NCI-H1092 (cell line): ENCODE measurements at places on chromosomes 3 and 15.

DNA sequence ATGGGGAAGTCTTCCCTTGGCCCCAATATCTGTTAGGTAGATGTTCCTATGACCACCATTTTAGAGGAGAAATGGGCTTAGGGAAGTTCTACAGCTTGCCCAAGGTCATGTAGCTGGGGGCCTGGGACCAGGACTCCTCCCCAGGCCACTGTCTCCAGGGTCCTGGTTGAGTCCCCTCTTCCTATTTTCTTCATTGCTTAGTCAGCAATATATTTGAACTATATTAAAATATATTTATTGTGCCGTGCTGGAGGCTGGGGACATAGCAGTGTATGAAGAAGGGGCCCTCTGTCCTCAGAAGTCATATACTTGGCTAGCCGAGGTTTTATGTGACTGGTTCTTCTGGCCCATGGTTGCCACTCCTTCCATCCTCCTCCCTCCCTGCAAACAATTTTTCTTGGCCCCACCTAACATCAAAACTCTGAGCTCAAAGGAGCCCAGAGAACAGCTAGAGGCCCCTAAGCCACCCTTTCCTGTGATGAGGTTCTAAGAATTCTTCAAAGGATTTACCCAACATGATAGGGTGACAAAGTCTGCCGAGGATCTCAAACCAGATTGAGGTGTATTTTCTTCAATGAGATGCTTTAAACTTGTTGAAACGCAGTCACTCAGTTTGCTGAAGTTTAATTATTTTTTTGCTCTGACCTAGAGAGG, 121.2 kb upstream of the RASGRP1 start:
- DNase-seq, result no peak

- DNase-seq, result no peak
These were observed 168.2 kb upstream of the NR2F2 start for GRCh38 chr15:96162322-96162721.

GRCh38 chr3:30352410-30353318, 253.7 kb upstream of the TGFBR2 start:
- DNase-seq, result no peak

DNA sequence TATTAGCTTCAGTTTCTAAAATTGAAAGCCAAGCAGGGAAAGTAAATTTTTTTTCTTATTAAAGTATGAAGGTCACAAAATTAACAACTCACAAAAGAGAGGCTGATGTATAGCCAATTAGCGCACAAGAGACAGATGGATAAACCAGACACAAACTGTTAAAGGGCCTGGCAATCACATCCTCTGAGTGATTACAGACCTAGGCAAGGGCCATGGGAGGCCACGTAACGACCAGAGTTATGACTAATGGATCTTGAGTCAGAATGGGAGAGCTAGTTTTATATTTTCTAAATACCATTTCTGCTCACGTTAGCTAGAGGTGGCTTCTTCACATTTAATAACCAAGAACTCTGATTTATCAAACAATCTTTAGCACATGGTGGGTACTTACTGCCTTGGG, 17.8 kb upstream of the SCAMP5 start:
- no peak for DNase-seq

- no peak for DNase-seq
These were observed 420.7 kb downstream of the ZNF385D start for GRCh38 chr3:21330293-21330692.

DNA sequence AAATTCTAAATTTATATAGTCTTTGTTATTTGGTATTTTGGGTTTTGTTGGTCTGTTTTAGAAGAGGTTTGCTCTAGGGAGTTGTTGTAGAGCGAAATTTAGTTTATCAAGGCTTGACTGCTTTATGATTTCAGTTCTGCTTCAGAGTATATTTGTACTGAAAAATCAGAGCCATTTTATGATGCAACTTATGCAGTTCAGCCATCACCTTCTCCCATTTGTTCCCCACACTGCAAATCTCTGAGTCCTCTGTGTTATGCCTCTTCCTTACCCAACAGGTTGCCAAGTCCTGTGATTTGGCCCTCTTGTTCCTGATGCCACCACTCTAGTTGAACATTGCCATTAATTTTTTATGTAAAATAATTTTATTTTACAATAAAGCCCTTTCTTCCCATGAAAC, 140.4 kb downstream of the ZNF609 start:
- DNase-seq, result no peak

- DNase-seq, result no peak
These were observed 30.6 kb downstream of the SLC49A4 start for GRCh38 chr3:122825460-122825859.

- DNase-seq, result no peak
These were observed 108.3 kb upstream of the MME start for GRCh38 chr3:154971771-154972326.

- DNase-seq, result no peak
These were observed 591.9 kb downstream of the ROBO1 start for GRCh38 chr3:79175870-79176269.

DNA sequence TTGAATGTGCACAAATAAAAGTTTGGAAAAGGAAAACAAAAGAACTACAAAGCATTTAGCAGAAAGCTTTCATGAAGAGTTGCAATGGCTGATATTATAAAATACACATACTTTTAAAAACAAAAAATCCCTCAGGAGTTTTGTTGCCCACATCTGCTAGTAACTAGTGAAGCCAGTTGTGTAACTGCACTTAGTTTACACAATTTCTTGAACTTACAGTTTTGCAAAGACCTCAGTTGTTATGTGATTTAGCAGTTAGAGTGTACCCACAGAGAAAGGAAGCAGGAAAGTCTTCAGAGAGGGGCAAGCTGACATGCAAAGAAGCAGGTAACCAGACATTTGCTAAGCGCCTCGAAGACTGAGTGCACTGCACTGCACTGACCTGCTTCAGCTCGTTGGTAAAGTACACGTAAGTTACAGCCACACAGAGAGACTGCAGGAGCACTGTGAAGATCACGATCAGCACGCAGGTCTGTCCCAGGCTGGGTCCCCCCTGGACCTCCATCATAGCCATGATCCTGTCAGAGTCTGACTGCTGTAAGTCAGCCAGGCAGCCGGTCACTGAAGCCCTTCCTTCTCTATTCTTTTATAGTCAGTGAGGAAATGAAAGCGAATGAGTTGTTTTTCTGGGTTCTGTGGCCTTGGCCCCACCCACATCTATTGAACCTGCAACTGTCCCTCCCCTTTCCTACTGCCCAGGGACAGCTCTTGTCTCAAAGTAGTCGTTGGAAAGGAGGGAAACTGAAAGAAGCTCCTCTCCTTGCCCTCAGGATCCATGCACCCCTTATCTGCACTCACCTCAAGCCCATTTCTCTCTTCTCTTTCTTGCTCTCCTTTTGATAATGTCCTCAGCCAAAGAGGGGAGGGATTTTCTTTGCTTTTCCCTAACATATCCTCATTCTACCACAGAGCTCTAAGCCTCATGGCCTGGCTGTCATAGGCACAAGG, at the start of gene TNFSF10:
Gene TNFSF10 (minus strand): TSS at position 560 of the 948 bp plus-strand sequence. CDS start 46 bp downstream, at position 514.
- DNase-seq, result no peak

GRCh38 chr3:129975705-129976048, 1.2 kb downstream of the TRH start:
- no peak for DNase-seq

- no peak for DNase-seq
These were observed 12.5 kb downstream of the DOCK3 start for GRCh38 chr3:50687127-50687751.
